ENCODE measurements at places on chromosomes 6 and 20.

DNA sequence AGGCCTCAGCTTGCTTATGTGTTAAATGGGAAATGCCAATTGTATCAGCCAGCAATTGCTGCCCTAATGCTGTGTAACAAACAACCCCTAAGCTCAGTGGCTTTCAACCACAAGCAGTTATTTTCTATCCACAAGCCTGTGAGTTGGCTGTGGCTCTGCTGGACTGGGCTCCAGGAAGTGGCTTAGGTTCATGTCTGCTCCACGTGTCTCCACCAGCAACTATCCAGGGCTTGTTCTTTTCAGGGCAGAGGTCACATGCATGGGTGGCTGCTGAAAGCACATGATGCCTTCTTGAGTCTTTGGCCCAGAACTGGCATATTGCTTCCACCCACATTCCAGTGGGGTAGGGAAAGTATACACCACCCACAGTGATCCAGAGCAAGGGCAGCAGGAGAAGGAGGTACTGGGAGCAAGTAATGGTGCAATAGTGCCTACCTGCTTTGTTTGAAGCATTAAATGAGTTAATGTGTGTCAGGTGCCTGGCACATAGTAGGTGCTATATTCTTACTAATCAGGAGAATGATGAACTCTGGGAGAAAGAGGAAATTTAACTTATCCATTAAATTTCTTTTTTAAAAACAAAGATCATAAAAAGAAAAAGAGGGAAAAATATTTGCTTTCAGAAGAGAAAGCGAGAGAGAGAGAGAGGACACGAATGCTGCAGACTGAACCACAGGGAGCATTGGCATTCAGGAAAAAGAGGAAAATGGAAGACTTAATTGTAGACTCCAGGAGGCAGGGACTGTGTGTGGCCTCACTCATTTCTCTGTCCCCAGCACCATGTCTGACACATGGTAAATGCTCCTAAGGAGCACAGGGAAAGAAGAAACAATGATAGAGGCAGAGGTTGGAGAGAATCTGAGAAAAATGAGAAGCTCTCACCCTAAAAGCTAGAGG lies 25.2 kb upstream of the RNF24 start:
- no peaks in the 10 kb centered on the region for H3K36me3 ChIP-seq
- H3K4me3 ChIP-seq: no peak overlapping the region
- no peaks in the 10 kb centered on the region for H3K27me3 ChIP-seq

- no peak for DNase-seq
- H3K4me1 ChIP-seq: 0 out of 2 replicates have a peak, but pooled peaks cover 3% of the 10 kb centered on the region
- H3K4me3 ChIP-seq: no peak overlapping the region
- H3K27me3 ChIP-seq: no peaks in the 10 kb centered on the region
These were observed 209.8 kb downstream of the HIVEP2 start for GRCh38 chr6:142735204-142735603.

- DNase-seq: no peak
- no peak within 1 kb of the TSS for H3K4me3 ChIP-seq
- no peaks in the 10 kb centered on the region for H3K27me3 ChIP-seq
- H3K36me3 ChIP-seq: no peaks in the 10 kb centered on the region
These were observed at the start of gene HLA-DRB1 for GRCh38 chr6:32589596-32590449. TSS of gene HLA-DRB1 (minus strand) at chr6:32589848. CDS start at chr6:32589742, 106 bp downstream.

GRCh38 chr20:51310216-51310615 lies 232.3 kb downstream of the NFATC2 start:
- H3K27me3 ChIP-seq: no peaks in the 10 kb centered on the region
- no peak overlapping the region for H3K27ac ChIP-seq
- no peaks in the 10 kb centered on the region for H3K36me3 ChIP-seq
- H3K4me3 ChIP-seq: no peak overlapping the region
- DNase-seq: no peak

- no peaks in the 10 kb centered on the region for H3K4me1 ChIP-seq
- DNase-seq: no peak
- no peak overlapping the region for H3K27ac ChIP-seq
These were observed 79.8 kb downstream of the SULF2 start for GRCh38 chr20:47705497-47705856.

GRCh38 chr20:9294041-9294440 lies 220.3 kb upstream of the LAMP5 start:
- H3K27me3 ChIP-seq: no peaks in the 10 kb centered on the region
- no peak overlapping the region for H3K27ac ChIP-seq
- no peaks in the 10 kb centered on the region for H3K4me1 ChIP-seq
- no peak overlapping the region for H3K4me3 ChIP-seq
- DNase-seq: no peak

- H3K27ac ChIP-seq: no peak overlapping the region
- H3K4me1 ChIP-seq: no peaks in the 10 kb centered on the region
- H3K4me3 ChIP-seq: no peak overlapping the region
- H3K27me3 ChIP-seq: no peaks in the 10 kb centered on the region
These were observed 73.0 kb downstream of the PPP1R3G start for GRCh38 chr6:5158180-5158579.

DNA sequence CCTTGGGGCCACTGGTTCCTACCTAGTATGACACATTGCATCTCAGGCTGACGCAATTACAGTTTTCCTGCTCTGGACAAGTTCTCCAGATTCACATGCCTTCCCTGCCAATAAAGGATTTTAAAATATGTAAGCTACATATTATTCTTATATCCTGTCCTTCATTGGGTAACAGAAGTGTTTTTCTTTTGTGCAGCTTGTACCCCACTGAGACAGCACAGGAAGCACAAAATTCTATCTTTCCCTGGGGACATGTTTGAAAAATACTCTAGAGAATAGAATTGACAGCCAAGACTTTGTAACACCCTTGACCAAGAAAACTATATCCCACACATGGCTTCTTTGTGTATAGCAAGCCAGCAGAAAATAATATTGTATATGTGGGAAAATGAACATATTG lies 456.8 kb downstream of the MAFB start:
- H3K36me3 ChIP-seq: no peaks in the 10 kb centered on the region
- H3K27me3 ChIP-seq: no peaks in the 10 kb centered on the region
- no peak for DNase-seq
- no peak overlapping the region for H3K4me3 ChIP-seq

DNA sequence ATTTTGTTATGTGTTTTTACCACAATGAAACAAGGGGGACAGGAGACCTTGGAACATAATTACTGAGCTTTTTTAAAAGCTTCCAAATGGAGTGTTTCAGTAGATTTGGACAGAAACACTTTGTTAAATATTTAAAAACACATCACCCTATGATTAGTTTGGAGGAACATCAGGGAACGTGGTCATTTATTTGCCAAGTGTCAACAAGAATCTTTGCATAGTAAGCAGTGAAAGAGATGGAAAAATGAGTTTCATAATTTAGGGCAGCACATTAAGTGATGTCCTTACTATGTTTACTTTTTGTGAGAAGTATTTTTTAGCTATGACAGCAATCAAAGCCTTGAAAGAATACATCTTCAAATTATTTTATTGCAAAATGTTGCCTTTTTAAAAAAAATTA lies 82.6 kb downstream of the PROKR2 start:
- H3K4me1 ChIP-seq: no peaks in the 10 kb centered on the region
- no peaks in the 10 kb centered on the region for H3K36me3 ChIP-seq
- no peaks in the 10 kb centered on the region for H3K27me3 ChIP-seq
- no peak overlapping the region for H3K27ac ChIP-seq
- DNase-seq: no peak

DNA sequence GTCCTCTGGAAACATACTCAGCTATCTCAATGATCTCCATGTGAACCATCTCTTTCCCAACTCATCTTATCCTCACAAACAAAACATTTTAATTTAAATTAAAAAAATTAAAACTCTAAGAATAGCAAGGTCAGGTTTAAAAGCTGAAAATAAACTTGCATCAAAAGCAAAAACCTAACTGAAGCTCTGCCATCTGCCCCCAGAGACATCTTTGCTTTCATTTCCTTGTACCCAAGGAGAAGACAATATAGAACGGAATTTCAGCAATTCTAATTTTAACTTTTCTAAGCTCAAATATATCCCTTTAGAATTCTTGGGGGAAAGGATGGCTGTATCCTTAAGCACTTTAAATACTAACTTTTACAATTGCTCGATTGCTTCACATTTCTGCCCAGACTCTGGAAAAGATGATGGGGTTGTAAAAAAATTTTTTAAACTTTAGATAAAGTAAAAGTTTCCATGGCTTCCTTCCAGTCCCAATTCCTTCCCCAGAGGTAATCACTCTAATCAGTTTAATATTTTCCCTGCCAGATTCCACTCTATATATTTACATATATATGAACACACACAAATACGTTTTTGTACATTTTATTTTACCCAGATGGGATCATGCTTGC lies 69.2 kb upstream of the SMIM29 start:
- H3K4me3 ChIP-seq: no peak overlapping the region
- no peak overlapping the region for H3K27ac ChIP-seq
- H3K4me1 ChIP-seq: no peaks in the 10 kb centered on the region
- DNase-seq: no peak

DNA sequence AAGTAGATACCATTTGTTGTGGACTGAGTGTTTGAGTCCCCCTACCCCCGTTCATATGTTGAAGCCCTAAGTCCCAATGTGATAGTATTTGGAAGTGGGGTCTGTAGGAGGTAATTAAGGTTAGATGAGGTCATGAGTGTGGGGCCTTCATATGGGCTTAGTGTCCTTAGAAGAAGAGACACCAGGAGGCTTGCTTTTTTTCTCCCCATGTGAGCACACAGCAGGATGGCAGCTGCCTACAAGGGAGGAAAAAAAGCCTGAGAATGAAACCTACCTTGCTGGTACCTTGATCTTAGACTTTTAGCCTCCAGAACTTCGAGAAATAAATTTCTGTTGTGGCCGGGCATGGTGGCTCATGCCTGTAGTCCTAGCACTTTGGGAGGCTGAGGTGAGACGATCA lies 67.9 kb upstream of the TULP4 start:
- H3K4me1 ChIP-seq: no peaks in the 10 kb centered on the region
- no peak overlapping the region for H3K4me3 ChIP-seq
- no peaks in the 10 kb centered on the region for H3K36me3 ChIP-seq
- no peaks in the 10 kb centered on the region for H3K27me3 ChIP-seq
- no peak for DNase-seq

DNA sequence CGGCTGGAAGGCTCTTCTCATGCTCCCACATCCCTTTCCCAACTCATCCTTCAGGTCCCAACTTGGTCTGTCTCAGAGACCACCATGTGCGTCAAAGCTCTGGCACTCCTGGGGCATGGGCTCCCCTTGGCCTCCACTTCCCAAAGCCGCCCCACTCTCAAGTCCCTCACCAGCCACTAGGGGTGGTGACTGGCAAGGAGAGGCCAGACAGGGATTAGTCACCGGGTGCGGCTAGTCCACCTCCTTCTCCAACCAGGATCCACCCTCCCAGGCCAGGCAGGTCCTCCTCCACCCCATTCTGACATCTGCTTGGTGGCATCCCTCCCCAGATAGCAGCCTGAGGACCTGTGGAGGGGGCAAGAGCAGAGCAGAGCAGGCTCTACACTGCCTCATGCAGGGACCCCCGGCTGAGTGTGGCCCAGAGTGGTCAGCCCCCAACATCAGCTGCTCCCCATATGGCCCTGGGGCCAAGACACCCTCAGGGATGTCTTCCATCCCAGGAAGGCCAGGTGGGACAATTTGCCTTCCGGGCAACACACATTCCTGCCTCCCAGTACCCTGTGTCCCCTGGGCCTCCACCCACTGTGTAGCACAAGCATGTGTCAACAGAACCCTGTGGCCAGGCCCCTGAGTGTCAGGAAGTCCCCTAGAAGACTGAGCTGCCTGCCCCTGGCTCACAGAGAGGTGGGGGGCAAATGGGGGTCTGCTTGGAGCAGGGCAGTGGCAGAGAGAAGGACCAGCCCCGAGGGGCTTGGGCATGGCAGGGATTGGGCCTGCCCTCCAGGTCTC lies 29.2 kb downstream of the YTHDF1 start:
- H3K27me3 ChIP-seq: no peaks in the 10 kb centered on the region
- DNase-seq: no peak
- no peaks in the 10 kb centered on the region for H3K36me3 ChIP-seq
- 0 out of 2 replicates have a peak, but pooled peaks cover 1% of the 10 kb centered on the region for H3K4me1 ChIP-seq
- no peak overlapping the region for H3K27ac ChIP-seq
- H3K4me3 ChIP-seq: no peak overlapping the region

DNA sequence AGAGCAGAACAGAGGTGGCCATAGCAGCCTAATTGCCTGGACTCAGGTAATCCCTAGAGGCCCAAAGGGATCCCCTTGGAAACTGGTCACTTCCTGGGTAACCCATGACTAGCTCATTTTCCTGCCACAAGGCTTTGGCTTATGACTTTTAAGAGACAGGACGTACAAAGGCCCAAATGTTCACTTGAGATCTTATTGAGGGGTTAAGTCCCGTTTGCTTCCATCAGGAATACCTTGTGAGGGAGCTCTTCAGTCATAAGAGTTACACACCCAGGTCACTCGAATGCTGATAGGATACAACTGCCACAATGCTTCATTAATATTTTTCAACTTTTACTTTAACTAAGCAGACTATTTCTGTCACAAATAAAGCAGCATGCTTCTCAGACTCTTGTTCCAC lies 51.7 kb downstream of the TMEM170B start:
- H3K4me1 ChIP-seq: 0 out of 2 replicates have a peak, but pooled peaks cover 2% of the 10 kb centered on the region
- H3K4me3 ChIP-seq: no peak overlapping the region
- no peak for DNase-seq
- H3K27ac ChIP-seq: no peak overlapping the region
- no peaks in the 10 kb centered on the region for H3K36me3 ChIP-seq

All from iPS DF 6.9 (cell line).